ENCODE measurements at places on chromosomes 13 and 19.
A peak's percentile ranks its signal among the peaks of the same experiment; 100 is the strongest.

- DNase-seq: no peak
Observed at GRCh38 chr13:91922969-91923592, 524.7 kb downstream of the GPC5 start.

GRCh38 chr19:39805104-39805503 is 26.4 kb downstream of the LEUTX start:
- DNase-seq: no peak

- DNase-seq: no peak
Observed at GRCh38 chr13:74194846-74195245, 60.6 kb upstream of the KLF12 start.

DNA sequence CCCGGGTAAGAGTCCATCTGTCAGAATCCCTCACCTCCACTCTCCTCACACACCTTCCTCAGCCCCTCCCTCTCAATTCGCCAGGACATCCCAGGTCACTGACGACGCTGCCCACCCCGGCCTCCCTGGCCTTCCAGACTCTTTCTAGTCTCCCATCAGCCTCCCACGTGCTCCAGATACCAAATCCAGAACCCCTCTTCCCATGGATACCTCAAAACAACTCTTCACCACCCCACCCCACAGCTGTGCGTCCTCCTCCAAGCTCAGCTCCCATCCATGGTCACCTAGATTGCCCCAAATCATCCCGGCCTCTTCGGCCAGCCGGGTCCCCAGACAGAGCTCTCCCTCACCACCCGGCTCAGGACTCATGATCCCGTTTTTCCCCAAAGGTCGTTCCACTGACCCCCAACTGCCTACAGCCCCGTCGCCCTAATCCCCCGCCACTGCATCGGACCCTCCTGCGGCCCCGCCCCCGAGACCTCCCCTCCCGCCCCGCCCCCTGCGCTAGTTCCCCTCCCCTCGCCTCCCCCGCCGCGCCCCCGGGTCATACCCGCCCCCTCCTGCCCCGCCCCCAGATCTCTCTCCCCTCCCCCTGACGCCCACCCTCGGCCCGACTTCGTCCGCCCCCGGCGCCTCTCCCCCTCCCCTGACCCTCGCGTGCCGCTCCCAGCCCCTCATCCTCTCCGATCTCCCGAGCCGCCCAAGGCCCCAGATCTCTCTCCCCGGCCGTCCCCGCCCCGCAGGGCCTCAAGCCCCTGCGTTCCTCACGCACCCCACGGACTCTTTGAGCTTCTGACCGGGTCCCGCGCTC is 546 bp downstream of the UBXN6 start:
- DNase-seq: no peak

GRCh38 chr13:32811297-32811800 is 204.9 kb upstream of the KL start:
- peak; percentile 10 for DNase-seq
